ENCODE measurements at places on chromosomes 13 and 19.

DNA sequence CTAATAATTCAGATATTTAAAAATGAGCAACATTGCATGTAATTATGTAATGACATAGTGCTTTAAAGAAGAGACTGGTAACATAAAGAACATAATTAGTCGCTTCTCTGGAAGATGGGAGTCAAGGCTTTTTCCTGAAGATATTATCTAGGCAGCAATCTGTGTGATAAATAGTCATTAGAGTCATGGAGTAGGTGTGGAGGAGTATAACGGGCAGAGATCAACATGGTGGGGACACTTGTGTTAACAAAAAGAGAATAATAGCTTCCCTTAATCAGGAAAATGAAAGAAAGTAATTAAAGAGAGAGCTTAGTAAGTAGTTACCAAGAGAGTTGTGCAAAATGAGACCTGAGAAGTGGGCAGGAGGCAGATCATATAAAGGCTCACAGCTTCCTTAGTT lies 1417.1 kb upstream of the ATXN8OS start:
- no peak for DNase-seq

- no peak for DNase-seq
Observed at GRCh38 chr13:106470576-106470975, 64.9 kb downstream of the EFNB2 start.

DNA sequence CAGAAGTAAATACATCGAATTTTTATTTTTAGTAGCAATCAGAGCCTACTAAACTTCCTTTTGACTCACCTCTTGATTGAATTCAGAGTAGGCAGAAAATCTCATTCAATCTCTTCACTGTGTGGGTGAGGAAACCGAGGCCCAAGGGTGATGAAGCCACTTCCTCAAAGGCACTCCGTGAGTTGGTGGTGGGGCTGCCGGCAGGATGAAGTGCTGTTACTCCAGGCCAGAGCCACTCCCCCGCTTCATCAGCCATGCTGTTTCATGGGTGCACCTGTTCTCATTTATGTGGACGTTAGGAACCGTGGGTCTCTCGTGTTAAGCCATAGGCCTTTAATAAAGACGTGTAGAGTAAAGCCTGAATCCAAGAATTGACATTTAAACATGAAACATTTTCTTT lies 13.2 kb downstream of the ING1 start:
- DNase-seq, result peak; percentile 65

- no peak for DNase-seq
Observed at GRCh38 chr13:100525453-100526317, 62.9 kb downstream of the GGACT start.

DNA sequence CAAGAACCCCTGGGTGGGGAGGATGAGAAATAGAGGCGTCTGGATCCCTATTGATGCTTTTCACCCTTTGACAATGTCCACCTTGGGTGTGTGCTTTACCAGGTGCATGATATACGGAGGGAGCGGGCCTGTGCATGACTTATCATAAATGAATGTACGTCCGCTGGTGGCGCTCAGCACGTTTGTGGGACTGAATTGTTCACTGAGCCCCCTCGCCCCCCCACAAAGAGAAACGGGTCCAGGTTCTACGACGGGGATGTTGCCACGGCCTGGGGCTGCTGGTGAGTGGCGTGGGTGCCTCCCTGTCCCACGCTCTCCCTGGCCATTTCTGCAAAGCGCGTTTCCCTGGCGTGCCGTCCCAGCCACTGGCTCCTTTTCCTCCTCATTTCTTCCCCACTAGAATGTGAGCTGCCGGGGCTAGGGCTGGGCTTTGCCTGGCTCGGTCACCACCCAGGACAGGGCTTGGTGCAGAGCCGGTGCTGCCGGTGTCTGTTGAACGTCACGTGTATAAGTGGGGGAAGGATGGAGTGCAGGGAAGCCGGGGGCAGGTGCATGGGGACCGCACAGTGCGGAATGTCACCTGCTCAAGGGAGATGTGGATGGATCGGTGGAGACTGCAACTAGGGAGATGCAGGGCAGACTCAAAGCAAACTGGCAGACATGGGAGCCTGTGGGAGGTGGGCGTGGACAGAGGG lies 21.6 kb downstream of the LRRC4B start:
- DNase-seq, result no peak

DNA sequence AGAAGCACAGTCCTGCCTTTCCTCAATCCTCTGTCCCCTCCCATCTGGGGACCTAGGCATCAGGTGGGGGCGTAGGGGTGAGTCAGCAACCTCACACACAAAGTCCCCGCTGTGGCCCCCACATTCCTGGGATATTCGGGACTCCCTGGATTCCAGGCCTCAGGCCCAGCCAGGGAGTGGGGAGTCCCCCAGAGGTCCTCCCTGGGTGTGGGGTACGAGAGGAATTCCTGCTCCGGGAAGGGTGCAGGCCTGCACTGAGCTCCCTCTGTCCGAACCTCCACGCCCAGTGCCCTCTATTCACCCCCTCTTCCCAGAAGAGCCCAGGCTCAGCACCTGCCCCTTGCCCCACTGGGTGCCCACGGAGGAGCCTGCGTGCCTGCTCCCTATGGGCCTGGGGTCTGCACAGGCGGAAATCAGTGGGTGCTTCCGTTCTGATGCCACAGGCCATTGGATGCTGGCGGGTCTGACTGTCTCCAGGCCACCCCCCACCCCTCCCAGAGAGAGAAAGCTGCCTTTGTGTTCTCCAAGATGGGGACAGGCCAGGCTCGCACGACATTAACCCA lies 3.4 kb downstream of the CADM4 start:
- DNase-seq, result no peak

- no peak for DNase-seq
Observed at GRCh38 chr13:41494202-41494601, 36.9 kb downstream of the RGCC start.

DNA sequence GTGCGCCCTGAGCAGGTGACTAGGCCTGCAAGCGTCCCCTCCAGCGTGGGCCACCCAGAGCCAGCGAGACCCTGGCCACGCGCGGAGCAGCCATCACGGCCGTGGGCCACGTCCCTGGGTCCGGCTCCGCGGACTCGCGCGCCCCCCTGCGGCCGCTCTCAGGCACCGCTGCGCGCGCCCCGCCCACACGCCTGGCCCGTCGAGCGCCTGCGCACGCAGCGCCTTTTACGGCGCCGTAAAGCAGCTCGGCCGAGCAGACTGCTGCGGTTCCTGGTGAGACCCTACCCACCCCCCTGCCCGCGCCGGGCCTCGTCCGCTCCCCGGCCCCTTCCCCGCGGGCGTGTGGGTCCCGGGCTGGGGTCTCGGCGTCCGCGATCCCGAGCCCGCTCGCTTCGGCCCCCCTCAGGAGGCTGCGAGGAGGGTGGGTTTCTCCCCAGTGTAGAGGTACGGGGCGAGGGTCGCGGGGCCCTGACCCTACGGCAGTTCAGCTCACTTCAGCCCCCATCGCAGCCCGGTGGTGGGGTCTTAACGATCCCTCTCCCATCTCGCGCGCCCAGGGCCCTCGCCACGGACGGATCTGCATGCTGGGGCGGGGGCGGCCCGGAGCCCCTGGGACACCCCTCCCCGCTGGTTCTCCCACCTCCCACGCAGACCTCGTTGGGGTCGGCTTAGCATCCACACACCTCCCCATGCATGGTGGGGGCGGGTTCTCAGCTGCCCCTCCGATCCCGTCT lies at the start of gene TRAPPC5:
Gene TRAPPC5, plus strand, starts transcription at position 228 of the 734 bp plus-strand sequence. CDS start 1,421 bp downstream, outside the sequence.
- DNase-seq, result peak; percentile 93

DNA sequence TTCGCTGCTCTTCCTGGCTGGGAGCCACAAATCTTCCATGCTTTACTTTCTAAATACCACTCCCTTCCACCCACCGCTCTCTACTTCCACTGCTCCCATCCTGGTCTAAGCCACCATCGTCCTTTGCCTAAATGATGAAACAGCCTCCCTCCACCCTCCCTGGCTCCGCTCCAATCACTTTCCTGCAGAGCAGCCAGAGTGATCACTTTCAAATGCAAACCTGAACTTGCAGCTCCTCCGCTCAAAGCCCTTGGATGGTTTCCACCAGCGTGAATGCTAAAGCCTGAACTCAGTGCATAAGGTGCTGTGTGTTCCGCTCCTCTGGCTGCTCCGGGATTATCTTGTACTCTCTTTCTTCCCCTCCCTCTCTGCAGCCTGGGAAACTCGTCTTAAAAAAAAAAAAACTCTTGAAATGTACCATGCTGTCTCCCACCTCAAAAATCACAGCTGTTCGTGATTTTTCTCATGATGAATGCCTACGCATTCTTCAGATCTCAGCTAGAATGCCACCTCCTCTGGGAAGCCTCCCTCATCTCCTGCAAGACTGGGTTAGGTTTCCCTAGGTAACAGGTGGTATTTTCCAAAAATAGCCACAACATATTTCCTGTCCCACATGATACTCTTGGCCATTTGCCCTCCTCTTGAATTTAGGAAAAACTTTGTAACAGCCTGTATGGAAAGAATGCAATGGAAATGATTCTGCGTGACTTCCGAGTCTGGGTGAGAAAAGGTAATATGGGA lies 3.7 kb upstream of the SIN3B start:
- DNase-seq, result no peak

DNA sequence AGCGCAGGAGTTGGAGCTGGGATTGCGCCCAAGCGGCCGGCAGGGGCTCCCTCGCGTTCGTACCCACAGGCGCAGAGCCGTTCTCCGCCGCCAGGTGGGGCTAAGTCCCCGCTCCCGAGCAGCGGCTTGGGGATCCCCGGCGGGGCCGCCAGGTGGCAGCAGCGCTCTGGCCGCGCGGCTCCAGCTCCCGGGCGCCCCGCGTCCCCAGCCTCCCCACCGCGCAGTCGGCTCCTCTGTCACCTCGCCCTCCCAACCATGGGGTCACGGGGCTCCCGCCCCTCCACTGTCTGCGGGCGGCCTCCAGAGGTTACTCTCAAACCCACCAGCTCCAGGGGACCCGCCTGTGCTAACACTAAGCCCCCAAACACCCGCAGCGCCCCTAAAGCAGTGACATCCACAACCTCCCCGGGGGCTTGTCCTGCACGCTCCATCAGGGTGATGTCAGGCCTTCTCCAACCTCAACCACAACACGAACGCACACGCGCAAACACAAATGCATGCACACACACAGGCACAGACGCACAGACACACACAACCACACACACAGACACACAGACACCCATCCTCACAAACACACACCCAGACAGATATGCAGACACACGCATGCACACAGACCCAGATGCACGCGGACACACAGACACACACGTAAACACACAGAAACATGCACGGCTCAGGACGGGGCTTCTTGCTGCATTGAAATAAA lies 18.4 kb upstream of the KCTD15 start:
- DNase-seq, result peak; percentile 56

DNA sequence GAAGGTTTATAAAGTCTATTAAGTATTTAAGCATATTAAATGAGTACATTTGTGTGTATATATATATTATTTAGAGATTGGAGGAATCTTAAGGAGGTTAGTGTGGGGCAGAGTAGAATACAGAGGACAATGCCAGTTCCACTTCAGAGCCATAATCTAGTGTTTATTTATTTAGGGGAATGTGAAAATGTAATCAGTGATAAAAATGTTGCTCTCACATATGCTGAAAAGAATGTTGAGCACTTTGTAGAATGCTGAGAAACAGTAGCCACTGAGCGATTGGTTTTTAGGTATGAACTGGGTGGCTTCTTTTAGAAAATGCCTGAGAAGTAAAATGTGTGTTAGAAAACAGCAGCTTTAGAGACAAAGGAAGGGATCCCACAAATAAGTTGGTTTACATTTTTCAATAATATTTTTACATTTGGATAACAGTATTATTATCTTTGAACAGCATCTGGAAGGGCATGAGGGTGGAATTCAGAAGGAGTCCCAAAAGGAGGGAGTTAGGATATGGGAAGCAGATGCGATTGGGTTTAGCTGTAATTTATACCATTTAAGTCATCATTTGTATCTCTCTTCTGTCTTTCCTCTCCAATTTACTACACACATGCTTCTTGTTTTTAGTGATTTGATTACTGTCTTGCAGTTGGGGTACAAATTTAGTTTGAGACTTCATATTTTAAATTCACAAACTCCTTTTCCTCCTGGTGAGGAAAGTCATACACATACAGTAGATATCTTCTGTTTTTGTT lies 68.6 kb downstream of the NDFIP2 start:
- DNase-seq, result no peak

DNA sequence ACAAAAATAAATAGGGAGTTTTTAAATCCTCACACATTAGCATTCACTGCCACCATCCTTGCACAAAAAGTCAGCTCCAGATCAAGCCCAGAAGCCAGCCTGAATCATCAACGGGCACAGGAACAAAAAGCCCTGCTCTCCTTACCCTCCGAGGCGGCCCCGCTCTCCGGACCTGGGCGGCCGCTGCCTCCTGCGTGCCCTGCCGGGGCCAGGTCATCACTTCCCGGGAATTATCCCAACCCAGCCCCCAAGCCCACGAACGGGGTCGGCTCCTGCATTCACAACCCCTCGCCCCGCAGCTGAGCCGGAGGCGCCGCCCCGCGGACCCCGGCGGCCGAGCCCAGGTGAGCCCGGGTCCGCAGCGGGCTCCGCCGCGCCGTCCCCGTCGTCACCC lies 754 bp downstream of the DNAJB1 start:
- no peak for DNase-seq

DNA sequence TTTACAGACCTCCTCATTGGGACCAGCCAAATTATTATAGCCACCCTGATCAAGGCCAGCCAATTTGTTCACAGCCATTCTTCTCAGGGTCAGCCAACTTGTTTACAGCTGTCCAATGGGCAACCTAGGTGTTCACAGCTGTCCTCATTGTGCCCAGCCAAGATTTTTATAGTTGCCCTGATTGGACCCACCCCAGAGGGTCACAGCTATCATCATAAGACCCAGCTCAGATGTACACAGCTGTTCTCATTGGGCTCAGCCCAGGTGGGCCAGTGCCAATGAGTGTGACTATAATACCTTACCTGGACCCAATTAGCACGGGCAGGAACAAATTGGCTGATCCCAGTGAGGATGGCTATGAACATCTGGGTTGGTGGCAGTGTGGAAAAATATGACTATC lies 1151.8 kb downstream of the UQCRFS1 start:
- no peak for DNase-seq

DNA sequence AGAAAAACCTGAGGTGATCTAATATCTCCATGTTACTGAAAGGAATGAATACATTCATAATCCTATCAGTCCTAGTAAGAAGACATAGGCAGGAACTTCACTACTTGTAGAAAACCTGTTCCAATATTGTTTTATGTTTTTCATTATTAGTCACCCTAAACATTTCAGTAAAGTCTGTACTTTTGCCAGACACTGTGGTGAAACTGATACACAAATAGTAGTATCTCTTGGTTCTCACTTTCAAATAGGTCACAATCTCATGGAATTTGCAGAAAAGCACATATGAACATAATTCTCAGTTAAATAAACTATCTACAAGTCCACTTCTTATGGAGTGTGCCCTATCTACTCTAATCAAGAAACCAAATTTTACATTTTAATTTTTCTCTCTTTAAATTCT lies 88.3 kb upstream of the PCDH9 start:
- DNase-seq, result no peak

All from Peyer's patch (tissue), 4 donors.